ENCODE measurements at places on chromosomes 4 and X.

- DNase-seq: no peak
Measured at GRCh38 chr4:48296365-48296764, 26.7 kb upstream of the TEC start.

GRCh38 chr4:60944060-60944459 is 256.1 kb upstream of the ADGRL3 start:
- DNase-seq: no peak

- DNase-seq: no peak
Measured at GRCh38 chr4:83054928-83055327, 19.9 kb downstream of the COPS4 start.

GRCh38 chrX:71250841-71251240 is 3.1 kb downstream of the ZMYM3 start:
- no peak for DNase-seq

DNA sequence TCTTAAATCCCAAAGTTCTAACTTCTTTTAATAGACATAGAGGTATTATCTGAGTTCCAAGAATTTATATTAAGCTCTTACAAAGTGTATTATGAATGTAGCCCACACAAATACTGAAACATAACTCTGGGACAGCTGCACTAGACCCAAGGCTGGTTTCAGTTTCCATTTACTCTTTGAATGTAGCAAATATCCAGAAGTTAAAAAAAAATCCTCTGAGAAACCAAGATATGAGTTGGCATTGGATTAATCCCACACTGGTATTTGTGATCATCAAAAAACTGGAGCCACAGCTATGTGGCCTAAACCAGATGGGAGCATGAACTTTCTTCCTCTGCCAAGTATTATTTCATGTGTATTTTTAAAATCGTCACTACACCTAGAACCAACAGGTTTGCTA is 23.6 kb upstream of the SMPX start:
- DNase-seq: no peak

- DNase-seq: no peak
Measured at GRCh38 chrX:79368441-79368840, 1.3 kb upstream of the ITM2A start.

- DNase-seq: no peak
Measured at GRCh38 chr4:11543706-11544105, 115.0 kb upstream of the HS3ST1 start.

- no peak for DNase-seq
Measured at GRCh38 chrX:28586981-28587551, at the start of gene IL1RAPL1. Gene IL1RAPL1 (plus strand): TSS chrX:28587446.

DNA sequence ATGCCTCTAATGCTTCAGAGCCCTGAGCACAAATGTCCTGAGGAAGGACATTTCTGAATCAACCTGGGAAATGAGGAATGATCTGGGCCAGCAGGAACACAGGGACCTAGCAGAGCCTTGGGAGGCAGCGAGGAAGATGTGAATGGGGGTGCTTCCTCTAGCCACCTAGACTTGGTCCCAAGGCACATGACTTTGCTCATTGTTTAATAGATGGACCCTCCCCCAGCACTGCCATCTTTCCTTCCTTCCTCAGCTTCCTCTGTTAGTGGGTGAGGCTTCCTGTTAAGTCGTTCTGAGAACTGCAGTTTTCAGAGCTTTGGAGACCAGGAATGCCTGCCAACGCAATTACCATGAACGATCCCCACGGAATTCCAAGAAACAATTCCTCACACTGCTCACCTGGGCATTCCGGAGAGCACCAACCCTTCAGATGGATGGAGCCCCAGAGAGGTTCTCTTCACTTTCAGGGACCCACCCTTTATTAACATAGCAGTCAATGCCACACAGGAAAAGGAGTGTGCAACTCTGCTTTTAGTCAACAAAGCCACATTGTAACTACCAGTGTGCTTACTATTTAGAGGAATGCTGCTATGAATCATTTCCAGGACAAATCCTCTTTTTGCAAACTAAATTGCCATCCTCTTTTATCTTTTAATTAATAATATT is 48.5 kb upstream of the STIM2 start:
- DNase-seq: no peak

DNA sequence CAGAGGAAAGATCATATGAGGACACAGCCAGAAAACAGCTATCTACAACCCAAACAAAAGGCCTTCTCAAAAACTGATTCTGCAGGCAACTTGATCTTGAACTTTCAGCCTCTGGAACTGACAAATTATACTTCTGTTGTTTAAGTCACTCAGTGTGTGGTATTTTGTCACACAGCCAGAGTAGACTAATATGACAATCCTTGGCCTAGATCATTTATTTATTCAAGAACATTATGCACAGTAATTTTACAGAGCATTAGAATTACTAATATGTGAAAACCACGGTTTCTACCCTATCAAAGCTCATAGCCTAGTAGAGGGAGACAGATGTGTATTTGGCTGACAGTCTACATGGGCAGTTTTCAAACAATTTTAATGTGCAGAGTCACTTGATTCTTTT is 167.8 kb upstream of the PCDH18 start:
- DNase-seq: no peak

DNA sequence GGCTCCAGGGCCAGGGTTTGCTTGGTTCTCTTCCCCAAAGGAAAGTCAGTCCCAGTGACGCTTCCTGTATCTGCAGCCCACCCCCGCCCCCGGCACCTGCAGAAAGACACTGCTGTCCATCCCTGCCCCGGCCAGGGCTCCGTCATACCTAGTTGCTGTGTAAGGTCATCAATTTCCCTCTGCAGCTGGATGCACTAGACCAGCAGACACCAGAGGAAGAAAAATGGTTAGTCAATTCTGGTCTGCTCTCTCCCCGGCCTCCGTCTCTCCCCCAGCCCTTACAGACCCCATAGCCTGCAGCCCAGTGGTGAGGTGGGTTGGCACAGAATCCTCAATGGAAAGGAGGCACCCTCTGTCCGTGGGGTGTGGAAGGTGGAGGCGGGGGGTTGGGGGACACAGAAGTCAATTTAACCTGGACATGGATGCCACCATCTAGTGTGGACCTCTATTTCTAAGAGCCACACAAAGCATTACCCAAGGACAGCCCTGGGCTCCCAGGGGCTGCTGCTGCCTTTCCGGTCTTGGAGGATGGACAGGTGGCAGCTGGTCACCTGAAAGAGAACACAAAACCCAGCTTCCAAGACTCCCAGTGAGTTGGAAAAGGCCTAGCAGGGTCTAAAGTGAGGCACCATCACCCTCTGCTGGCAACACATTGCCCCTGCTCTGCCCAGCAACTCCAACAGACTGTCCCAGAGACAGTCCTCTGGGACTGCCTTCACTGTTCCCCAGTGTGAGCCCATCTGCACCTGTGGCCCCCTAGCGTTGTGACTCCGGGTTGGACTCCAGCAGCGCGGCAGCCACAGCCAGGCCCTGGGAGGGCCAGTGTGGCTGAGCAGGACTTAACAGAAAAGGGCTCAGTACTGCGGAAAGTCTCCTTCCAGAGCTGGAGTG is 40.2 kb upstream of the NHSL2 start:
- no peak for DNase-seq

DNA sequence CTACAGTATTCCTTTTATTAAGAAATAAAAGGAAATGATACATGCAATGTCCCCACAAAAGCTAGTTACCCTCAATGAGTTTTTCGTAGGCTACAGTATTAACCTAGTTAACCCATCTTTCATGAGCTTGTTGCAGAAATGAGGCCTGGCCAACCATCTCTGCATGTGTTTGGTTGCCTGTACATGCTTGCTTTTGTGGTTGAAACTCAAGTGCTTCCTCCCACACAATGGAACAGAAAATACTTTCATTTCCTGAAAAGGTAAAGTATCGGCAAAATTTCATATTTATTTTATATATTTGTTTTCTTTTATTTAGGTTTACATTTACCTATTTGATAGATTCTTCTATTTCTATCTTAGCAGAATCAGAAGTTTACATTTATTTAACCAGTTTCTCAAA is 214.6 kb upstream of the FAM241A start:
- no peak for DNase-seq

GRCh38 chr4:25702848-25703247 is 47.2 kb downstream of the SLC34A2 start:
- DNase-seq: no peak

GRCh38 chrX:32448320-32448719 is 763.0 kb downstream of the DMD start:
- no peak for DNase-seq

GRCh38 chr4:108240366-108240765 is 71.6 kb upstream of the LEF1 start:
- no peak for DNase-seq

- DNase-seq: no peak
Measured at GRCh38 chr4:186266729-186267456, 904 bp downstream of the F11 start.

DNA sequence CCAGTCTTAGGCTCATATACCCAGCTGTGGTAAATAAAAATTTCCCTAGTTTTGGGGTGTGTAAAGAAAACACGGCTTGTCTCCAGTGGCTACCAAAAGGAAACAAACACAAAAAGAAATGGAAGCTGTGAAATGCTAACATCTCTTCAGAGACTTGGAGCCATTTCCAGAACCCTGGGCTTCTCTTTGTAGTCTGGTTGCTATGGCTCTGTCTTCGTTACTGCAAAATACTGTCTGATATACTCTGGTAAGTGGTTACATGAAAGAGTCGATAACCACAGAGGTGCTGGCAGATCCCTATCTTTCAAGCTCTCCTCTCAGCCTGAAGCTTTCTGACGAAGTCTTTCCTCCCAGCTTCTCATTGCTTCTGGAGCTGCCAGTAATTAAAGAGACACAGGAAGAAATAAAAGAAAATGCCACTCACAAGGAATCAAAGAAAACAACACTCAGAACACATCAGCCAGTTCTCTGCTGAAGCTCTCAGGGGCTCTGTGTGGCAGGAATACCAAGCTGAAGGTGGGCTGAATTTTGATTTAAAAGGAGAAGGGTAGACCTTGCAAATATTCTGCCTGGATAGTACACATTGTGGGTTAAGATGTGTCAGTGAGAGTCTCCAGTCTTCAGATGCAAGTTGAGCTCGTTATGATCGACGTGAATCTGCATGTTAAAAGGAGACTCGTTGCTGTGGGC is 107.6 kb upstream of the FAM9C start:
- DNase-seq: peak; percentile 2

- DNase-seq: no peak
Measured at GRCh38 chr4:40253906-40254305, 57.1 kb downstream of the RHOH start.

DNA sequence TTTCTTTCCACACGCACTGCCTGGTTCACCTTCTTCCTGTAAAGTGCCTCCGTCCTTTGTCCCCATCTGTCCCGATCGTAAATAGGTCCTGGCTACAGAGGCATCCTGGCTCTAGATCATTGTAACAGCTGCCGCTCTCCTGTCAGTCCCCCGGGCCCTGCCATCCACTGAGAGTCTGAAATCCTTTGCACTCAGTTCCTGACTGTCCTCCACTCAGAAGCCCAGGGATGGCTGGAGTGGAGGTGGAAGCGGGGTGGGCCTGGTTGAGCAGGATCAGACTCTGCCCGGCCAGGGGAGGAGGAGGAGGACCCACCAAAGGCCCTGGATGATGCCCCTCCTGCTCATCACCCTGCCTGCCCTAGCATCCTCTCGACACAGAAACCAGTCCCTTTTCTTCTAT is 29.8 kb downstream of the PIGG start:
- no peak for DNase-seq

GRCh38 chrX:42771506-42772335 is 6.2 kb downstream of the PPP1R2C start:
- DNase-seq: no peak

Measured in stimulated activated CD4-positive, alpha-beta T cell treated with anti-CD3 and anti-CD28 coated beads, Interleukin-2, amount 100 ng/mL, for 4 hours (primary cell).